ENCODE measurements at places on chromosomes 2 and 18. TPM values are rescaled to one million over a fixed set of nuclear protein-coding genes. Genes with fewer than 3 reads are reported as not detected.

Gene CLASP1
- total RNA-seq: 60.7 TPM

Gene GRHL1
- 2.8 TPM for total RNA-seq

Gene SCG2
- 0.09 TPM for total RNA-seq

DNA sequence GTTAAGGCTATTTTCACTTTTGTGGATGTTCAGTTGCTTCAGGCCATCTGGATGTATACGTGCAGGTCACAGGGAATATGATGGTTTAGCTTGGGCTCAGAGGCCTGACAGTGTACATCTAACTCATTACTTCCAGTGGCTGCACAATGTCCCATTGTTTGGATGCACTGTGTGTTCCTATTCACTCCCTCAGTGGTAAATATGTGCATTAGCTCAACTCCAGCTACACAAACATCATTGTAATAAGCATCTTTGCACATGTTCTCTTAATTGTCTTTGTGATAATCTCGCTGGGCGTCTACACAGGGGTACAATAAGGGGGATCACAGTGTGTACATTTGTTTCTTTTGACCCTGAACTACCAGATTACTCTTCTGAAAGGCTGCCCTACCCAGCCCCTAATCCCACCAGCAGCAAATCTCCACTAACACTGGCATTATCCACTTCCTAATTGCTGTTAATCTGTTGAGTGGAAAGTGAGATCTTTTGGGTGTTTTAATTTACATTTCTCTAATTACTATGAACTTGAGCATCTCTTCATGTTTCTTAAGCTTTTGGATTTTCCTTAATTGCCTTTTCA lies 56.1 kb upstream of the POLE4 start:
- no peak for DNase-seq

GRCh38 chr2:84786601-84787000 lies 94.3 kb downstream of the TRABD2A start:
- DNase-seq: no peak

DNA sequence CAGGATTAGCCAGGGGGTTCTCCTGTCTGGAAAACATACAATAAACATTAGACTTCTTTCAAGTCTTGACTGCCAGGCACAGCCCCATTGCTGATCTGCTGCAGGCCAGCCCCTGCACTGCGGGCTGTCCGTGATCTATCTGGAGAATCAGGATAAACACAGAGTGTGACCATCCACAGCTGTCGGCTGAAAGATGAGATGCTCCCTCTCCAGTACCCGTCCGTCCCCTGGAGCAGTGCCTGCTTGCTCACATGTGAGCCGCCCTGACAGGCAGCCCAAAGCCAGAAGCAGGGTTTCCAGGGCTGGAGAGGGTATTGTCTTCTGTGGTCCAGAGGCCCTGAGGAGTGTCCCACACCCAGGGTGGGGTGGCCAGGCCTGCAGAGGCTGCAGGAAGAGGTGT lies 46.1 kb upstream of the FOSL2 start:
- peak; percentile 14 for DNase-seq

GRCh38 chr2:225771701-225772100 lies 372.2 kb downstream of the NYAP2 start:
- DNase-seq: no peak

Data from right cardiac atrium (tissue), 5 donors.